ENCODE measurements at places on chromosomes 2 and 18.
A peak's percentile ranks its signal among the peaks of the same experiment; 100 is the strongest.

DNA sequence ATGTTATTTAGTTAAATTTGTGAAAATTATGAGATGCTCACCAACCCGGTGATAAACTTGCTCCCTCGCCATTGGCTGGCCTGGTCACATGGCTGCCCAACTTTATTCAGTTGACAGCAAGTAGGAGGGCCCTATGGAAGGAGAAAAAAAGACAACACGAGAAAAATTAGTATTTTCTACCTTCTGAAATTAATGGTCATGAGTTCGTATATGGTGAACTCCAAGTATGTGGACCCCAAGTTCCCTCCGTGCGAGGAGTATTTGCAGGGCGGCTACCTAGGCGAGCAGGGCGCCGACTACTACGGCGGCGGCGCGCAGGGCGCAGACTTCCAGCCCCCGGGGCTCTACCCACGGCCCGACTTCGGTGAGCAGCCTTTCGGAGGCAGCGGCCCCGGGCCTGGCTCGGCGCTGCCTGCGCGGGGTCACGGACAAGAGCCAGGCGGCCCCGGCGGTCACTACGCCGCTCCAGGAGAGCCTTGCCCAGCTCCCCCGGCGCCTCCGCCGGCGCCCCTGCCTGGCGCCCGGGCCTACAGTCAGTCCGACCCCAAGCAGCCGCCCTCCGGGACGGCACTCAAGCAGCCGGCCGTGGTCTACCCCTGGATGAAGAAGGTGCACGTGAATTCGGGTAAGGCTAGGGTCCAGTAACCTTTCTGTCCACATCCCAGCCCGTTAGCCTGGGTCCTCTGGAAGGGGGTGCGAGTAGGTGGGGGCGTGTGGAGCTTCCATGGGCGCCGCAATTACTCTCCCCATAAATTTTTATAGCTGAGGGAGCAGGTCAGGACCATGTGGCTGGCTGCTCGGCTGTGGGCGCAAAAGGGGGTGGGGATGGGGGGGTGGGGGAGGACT lies at the start of gene HOXD4:
HOXD4 (plus strand) TSS at position 109 of the 846 bp plus-strand sequence; CDS start at position 193, 84 bp downstream.
- no peak for DNase-seq

- no peak for DNase-seq
These were observed 68.8 kb upstream of the PIK3C3 start for GRCh38 chr18:41886126-41886807.

- DNase-seq: no peak
These were observed 81.7 kb downstream of the EPC2 start for GRCh38 chr2:148726228-148726627.

DNA sequence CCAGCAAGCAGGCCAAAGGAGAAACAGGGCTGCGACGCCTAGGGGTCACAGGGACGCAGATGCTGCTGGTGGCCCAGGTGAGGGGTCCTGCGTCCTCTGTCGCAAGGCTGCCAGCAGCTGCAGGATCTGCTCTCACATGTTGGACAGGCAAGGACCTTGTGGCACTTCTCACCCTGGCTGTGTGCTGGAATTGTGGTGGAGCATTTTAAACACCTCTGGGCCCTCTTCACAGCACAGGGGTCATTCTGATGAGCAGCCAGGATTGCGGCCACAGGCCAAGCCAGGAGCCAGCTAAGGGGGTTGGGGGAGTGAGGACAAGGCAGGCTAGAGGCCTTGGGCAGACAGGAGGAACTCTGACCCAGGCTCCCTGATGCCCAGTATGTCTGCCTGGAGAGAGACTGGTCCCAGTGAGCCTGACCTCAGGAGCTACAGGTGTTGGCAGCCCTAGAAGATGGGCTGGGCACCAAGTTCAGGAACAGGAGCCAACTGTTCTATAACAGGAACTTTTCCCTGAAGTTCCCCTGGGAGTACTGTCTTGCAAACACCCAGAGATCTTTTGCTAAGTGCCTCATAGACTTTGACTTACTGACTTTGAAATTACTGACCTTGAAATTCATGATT lies 40.2 kb downstream of the EFR3B start:
- no peak for DNase-seq

- DNase-seq: no peak
These were observed 278.6 kb upstream of the KLHL14 start for GRCh38 chr18:33051407-33051806.

DNA sequence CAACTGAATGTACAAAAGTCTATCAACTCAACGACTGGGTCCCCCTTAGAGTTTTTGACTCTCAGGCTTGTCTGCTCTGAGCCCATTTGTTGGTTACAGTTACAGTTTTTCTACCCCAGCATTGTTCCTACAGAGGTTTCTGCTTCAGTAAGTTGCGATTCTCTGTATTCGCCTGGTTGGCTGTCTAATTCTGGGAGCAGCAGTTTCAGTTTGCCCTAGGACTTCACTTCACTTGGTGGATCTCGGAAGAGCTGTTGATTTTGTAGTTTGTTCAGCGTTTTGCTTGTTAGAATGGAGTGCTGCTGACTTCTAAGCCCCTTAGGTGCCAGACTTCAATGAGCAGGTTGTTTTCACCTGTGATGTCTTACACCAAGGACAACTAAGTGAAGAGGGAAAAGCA lies 296.5 kb upstream of the EPAS1 start:
- DNase-seq: no peak

DNA sequence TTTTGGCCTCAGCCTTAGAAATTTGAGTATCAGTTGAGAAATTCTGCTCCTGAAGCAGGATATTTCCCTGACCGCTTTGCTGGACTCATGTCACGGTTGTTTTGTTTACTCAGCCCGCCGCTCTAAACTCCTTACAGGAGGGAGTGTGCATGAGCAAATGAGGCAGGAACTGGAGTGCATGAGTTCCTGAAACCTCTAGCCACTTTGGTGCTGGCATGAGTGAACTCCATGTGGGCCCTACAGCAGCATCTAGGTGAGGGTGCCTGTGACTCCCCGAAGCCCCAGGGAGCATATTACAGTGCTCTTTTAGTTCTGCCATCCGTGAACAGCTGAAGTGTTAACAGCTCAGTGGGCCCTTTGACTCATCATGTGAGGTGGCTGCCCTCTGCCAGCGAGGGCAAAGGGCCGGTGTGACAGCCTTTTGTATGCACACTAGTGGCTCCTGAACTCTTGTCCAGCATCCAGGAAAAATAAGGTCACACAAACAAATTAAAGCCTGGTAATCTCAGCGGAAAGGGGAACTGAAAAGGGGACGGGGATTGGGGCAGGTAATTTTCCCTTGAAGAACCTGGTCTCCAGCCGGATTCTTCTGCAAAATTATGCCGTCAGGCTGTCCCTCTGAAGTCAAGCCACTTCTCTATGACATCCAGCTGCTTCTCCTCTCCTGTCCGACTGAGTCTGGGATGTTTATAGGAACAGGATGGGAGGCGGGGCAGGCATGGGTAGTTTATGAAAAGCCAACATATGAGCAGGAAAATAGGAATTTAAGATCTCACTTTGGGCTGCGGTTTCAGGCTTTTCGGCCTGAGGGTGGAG lies 1668.7 kb downstream of the SUCLG1 start:
- DNase-seq: no peak

DNA sequence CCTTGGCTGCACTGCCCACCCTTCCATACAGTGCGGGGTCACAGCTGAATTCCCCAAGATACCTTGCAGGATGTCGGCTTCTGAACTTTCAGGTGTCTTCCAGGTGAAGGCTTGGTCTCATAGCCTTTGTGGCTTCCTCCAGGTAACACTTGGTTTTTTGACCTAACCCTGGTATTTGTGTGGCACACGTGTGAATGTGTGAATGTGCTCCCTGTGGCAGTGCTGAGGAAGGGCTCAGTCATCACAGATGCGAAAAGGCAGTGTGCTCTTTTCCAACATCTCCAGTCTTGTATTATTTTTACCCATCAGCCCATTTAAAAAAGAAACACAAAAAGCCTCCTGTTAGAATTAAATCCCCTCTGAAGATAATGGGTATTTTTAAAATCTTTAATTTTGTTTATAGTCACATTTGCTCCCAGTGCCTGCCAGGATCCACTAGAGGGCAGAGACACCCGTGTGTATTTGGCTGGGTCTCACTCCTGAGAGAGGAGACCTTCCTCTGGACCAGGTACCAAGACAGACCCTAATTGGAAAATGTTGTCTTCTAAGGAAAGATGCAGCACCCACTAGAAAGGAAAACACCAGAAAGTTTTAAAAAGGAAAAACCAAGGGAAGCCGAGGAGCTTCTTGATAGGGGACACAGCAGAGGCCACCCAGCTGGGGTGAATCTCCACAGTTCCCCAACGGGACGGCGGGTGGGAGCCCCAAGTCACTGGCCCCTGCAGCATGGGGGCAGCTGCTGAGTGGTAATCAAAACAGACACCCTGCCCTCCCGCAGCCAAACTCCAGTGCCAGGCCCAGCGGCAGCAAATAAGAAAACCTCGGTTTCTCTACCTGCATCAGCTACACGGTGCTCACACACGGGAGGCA lies 27.7 kb downstream of the FAM110C start:
- no peak for DNase-seq

- DNase-seq: no peak
These were observed 62.1 kb downstream of the DIPK1C start for GRCh38 chr18:74395006-74395405.

DNA sequence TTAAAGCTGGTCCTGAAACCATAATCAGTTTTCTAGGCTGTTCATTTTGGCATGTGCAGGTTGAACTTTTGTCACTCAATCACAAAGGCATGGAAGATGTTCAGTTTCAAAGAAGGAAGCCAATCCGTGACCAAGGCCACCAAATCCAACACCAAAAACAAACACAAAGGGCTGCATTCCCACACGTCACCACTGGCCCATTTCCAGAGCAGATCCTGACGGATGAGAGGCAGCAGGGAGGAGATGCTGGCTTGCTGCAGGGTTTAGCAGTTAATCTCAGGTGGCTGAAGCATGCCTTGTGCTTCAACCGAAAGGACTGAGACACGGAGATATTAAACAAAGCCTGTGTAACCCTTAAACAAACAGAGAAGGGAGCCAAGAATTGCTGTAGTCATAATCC lies 191.9 kb upstream of the CTAGE1 start:
- no peak for DNase-seq

GRCh38 chr2:3021720-3022119 lies 355.9 kb downstream of the EIPR1 start:
- no peak for DNase-seq

DNA sequence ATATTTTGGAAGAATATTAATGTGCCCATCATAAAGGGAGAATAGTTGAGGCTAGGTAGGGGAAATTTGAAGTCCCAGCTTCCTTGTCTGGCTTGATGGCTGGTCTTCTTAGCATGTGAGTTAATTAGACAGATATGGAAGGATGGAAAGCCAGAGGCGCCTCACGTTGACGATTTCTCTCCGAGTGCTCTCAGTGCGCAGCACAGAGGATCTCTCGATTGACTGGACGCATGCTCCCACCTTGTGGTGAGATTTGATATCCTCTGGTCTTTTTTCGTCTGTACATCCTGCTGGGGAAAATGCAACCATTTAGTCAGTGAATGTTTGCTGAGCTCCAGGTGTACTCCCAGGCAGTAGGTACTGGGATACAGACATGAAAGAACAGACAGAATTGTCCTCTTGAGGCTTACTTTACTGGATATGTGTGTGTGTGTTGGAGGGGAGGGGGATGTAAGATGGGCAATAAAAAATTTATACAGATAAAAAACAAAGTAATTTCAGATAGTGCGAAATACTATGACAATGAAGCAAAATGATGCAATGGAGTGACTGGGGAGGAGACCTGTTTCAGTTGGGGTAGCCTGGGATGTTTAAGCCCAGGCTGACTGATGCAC lies 66.9 kb upstream of the ZNG1B start:
- peak; percentile 16 for DNase-seq
